ENCODE measurements at places on chromosomes 6 and 20.

DNA sequence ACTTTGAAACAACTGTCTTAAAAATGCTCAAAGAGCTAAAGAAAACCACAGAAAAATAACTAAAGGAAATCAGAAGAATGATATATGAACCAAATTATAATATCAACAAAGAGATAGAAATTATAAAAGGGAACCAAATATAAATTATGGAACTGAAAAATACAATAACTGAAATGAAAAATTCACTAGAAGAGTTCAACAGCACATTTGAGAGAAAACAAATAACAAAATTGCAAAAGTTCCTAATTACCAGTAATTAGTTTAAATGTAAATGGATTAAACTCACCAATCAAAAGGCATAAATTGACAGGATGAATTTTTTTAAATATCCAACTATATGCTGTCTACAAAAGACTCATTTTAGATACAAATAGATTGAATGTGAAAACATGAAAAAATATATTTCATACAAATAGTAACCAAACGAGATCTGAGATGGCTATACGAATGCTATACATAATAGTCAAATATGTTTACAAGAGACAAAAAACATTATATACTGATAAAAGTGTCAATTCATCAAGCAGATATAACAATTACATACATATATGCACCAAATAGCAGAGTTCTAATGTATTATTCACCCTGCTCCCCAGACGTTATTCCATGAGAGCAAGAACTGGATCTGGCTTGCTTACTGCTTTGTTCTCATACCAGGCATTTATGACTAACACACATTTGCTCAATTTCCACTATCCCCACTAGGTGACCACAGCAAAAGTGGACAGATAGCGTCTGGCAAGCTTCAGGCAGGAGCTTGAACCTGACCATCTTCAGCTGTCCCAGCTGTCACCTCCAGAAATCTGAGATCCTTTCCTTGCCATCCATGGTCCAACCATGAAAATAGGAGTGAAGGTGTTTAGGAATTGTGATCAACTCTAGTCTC lies 72.4 kb upstream of the SIRPA start:
- no peak for DNase-seq

GRCh38 chr6:10695086-10695657 lies 400 bp downstream of the PAK1IP1 start:
- DNase-seq, result no peak

- DNase-seq, result peak; percentile 74
Measured at GRCh38 chr6:33375143-33375671, 16.4 kb upstream of the KIFC1 start.

- no peak for DNase-seq
Measured at GRCh38 chr20:10352934-10353824, 80.8 kb downstream of the MKKS start.

GRCh38 chr6:45832063-45832462 lies 183.6 kb downstream of the CLIC5 start:
- DNase-seq, result no peak

- no peak for DNase-seq
Measured at GRCh38 chr6:331622-332521, 39.6 kb downstream of the DUSP22 start.

DNA sequence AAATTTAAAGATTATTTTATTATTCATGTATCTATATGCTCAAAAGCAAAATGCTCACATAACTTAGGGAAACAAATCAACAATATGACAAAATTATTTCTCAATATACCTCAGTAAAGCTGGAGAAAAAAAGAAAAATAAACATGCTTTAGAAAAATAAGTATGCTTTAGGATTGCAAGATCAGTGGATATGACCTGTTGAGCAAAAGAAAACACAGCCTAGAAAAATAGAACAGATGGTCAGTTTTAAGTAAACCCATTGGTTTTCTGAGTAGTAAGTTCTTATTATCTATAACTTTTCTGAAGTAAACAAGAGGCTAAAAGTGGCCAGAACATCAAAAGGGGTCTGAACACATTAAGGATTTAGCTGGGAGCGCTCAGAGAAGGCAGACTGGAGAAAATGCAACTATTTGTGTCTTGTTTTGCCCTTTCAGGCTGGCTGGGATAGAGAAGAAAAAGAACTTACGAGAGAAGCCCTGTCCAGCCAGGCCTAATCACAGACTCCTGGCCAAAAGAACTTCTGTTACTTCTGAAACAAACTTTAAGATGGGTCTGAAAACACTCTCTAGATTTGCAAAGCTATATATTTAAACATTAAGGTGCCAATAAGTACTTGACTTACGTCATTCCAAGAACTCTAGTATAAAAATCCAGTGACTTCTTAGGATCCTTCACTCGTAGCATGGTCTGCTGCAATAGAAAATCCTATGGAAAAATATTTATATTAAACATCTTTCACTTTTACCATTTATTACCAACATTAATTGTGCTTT lies 16.5 kb downstream of the GLO1 start:
- no peak for DNase-seq

GRCh38 chr20:45405571-45406259 lies 2.4 kb upstream of the DBNDD2 start:
- DNase-seq, result no peak

- no peak for DNase-seq
Measured at GRCh38 chr6:40922281-40922680, 116.7 kb downstream of the UNC5CL start.

- no peak for DNase-seq
Measured at GRCh38 chr6:105733556-105734162, 330.8 kb upstream of the PREP start.

DNA sequence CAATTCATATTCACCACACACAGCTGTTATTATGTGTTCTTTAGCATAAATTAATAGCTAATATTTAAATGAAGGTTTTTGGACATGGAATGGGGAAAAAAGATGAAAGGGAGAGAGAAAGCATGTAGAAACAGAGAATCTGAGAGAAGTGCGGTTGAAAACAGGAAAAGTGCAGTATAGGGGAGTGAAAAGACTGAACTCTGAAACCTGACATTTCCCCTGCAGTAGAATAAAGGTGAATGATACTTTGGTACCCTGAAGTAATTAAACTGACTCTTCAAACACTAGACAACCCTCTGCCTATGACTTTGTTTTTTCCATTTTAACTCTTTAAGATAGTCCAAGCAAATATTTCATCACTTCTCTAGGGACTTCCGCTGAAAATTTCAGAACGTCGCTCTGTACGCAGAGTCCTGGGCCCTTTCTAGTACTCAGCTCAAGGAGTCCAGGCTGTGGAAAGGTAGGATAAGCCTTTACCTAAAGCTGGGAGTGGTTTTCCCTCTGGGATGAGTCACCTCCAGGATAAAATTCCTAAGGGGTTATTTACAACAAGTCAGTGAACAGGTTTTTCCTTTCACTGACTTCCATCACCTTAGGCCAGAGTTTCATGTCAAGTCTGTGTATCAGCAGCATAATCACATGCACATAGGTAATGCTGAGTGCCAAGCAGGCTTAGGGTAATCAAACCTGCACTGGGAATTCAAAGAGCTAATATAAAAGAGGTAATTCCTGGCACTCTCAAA lies 614.5 kb downstream of the PKHD1 start:
- DNase-seq, result no peak

- DNase-seq, result peak; percentile 82
Measured at GRCh38 chr6:110876170-110876773, 1.7 kb downstream of the AMD1 start.

- DNase-seq, result peak; percentile 92
Measured at GRCh38 chr6:170306324-170307079, at the start of gene FAM120B. Gene FAM120B, plus strand, starts transcription at chr6:170306758. Its CDS starts 10,633 bp downstream, at chr6:170317391.

Measured in GM04504 (cell line).